Purkinje cell (primary cell): ENCODE measurements at places on chromosomes 4 and X. TPM values are rescaled to one million over a fixed set of nuclear protein-coding genes. Genes with fewer than 3 reads are reported as not detected.

Gene UGT2B28
- not detected in 2 replicates for polyA plus RNA-seq

Gene CORIN
- 1.2 and 1.7 TPM in 2 replicates for polyA plus RNA-seq

Gene GABRE
- polyA plus RNA-seq, result 0.42 TPM in 1 of 2 replicates, not detected in the other

Gene ASMT
- not detected in 2 replicates for polyA plus RNA-seq

Gene RPS6KA6
- 3.7 and 4.0 TPM in 2 replicates for polyA plus RNA-seq

Gene CXorf65
- not detected in 2 replicates for polyA plus RNA-seq

Gene KDR
- not detected in 2 replicates for polyA plus RNA-seq

Gene IRS4
- polyA plus RNA-seq, result not detected in 2 replicates

Gene UGT8
- 5.2 and 15.4 TPM in 2 replicates for polyA plus RNA-seq

Gene SSX2
- polyA plus RNA-seq, result not detected in 2 replicates

Gene SMIM10
- 1.2 TPM in 1 of 2 replicates, not detected in the other for polyA plus RNA-seq

Gene SYTL4
- 1.0 and 2.0 TPM in 2 replicates for polyA plus RNA-seq

Gene OPHN1
- polyA plus RNA-seq, result 4.9 and 5.7 TPM in 2 replicates

Gene TEX13D
- not detected in 2 replicates for polyA plus RNA-seq

Gene GUCY1A1
- polyA plus RNA-seq, result 6.4 TPM in 1 of 2 replicates, not detected in the other

Gene PNMA5
- 0.32 TPM in 1 of 2 replicates, not detected in the other for polyA plus RNA-seq

Gene TBC1D8B
- polyA plus RNA-seq, result 1.2 and 5.6 TPM in 2 replicates
